ENCODE measurements at places on chromosomes 7 and 10.
A peak's percentile ranks its signal among the peaks of the same experiment; 100 is the strongest.

- DNase-seq = no peak
These were observed 112.1 kb downstream of the WDFY4 start for GRCh38 chr10:48796713-48797245.

GRCh38 chr10:60461688-60462087, 72.0 kb upstream of the ANK3 start:
- no peak for DNase-seq

DNA sequence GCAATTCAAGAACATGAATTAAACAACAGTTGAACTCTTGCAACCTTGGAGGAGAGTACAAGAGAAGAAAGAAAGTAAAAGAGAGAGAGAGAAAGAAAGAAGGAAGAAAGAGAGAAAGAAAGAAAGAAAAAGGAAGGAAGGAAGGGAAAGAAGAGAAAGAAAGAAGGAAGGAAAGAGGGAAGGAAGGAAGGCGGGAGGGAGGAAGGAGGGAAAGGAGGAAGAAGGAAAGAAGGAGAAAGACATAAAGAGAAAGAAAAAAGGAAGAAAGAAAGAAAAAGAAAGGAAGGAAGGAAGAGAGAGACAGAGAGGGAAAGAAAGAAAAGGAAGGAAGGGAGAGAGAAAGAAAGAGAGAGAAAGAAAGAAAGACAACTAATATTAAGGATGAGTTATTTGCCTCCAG, 1106.7 kb downstream of the TYW1 start:
- DNase-seq = no peak

DNA sequence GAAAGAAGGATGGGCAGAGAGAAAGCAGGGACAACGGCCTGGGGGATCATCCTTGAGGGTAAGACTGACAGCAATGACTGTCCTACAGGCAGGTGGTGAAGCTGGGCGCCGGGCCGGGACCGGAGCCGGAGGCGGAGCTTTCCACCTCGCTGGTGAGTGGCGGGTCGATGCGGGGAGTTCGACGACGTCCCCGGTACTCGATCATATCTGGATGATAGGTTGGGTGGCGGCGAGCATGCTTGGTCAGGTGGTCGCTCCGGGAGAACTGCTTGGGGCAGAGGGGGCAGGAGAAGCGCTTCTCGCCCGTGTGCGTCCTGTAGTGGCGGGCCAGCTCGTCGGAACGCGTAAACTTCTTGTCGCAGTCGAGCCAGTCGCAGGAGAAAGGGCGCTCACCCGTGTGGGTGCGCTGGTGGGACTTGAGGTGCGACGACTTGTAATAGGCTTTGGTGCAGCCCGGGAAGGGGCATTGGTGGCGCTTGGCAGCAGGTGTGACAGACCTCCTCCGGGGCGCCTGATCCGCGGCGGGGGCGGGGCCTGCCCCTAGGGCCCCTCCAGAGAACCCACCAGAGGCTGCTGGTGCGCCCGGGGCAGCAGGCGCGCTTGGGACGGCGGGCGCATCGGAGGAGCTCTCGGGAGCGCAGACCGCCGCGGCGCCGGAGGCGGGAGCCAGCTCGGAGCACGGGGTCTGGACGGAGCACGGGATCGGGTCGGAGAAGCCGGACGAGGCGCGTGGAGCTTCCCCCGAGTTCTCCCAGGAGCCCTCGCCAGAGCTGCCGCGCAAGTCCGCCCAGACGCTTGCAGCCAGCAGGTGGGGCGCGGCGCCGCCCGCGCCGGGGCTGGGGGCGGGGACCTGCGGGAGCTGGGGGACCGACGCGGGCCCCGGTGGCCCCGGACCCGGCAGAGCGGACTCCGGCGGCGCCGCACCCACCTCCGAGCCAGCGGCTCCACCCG, 752 bp downstream of the KLF14 start:
- peak; percentile 57 for DNase-seq

- no peak for DNase-seq
These were observed 234.0 kb upstream of the TCF7L2 start for GRCh38 chr10:112716076-112716475.

- DNase-seq = no peak
These were observed 262.8 kb downstream of the SLC25A13 start for GRCh38 chr7:96059075-96059474.

- no peak for DNase-seq
These were observed 38.6 kb upstream of the TNKS2 start for GRCh38 chr10:91759581-91759986.

DNA sequence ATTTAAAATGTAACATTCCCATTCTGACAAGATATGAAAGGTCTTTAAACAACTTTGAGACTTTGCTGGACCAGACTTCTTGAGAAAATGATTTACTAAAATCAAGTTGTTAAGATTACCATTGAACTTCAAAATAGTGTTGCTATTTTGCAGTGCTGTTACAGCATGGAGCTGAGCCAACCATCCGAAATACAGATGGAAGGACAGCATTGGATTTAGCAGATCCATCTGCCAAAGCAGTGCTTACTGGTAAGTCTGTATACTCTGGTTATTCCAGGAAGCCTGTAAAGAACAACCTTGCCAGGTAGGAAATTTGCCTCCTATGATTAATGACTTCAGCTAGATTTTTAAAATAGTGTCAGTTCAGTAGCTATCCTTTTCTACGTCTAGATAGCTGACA, 18.8 kb downstream of the TNKS2 start:
- DNase-seq = no peak

DNA sequence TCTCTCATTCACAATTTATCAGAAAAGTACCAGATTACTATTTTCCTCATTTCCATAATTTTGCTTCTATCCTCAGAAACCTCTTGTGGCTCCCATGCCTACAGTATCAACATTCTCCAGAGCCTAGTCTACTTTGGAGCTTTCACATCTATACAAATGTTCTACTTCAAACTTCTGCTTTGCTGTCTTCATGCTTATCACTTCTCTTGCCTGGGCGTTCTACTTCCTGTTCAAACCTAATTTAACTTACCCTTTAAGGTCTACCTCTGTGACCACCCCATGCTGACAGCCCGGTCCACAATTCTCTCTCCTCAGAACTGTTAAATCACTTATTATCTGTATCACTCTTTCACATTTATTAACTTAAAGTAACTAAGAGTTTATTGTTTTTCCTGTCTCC, 6.1 kb upstream of the PTPN12 start:
- DNase-seq = no peak

DNA sequence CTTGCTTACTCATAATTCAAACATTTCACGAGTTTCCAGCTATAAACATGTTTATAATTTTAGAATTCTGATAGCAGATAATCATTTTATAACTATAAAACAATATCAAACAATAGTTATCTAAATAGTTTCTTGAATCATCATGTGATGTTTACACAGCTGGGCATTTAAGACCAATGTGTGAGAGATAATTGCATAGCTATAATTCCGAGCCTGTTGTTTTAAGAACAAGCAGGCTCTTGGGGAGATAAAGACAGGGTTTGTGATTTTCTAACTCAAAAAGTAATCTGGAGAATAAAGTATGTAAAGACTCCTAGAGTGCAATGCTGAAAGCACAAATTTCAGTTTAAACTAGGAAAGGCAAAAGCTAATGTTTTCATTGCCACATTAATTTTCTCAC, 331.2 kb downstream of the LRRTM3 start:
- no peak for DNase-seq

DNA sequence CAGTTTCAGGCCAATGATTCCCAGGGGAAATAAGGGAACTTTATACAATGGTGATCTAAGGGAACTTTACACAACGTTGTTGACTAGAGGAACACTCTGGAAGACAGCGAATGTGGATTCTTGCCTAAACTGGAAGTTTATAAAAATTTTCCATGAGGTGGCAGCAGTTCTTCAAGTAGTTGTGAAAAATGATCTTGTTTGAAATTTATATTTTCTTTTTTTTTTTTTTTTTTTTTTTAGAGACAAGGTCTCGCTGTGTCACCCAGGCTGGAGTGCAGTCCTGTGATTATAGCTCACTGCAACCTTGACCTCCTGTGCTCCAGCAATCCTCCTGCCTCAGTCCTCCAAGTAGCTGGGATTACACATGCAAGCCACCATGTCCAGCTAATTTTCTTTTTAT, 32.1 kb upstream of the GTF2I start:
- no peak for DNase-seq

GRCh38 chr7:128422842-128423241, 13.1 kb upstream of the IMPDH1 start:
- DNase-seq = no peak

GRCh38 chr10:15879058-15879457, 18.8 kb upstream of the MINDY3 start:
- DNase-seq = no peak

- no peak for DNase-seq
These were observed 95.8 kb upstream of the ABCB5 start for GRCh38 chr7:20519645-20520044.

GRCh38 chr7:133853706-133854276, 273.3 kb upstream of the LRGUK start:
- peak; percentile 11 for DNase-seq

- DNase-seq = no peak
These were observed 302.4 kb downstream of the GRID1 start for GRCh38 chr10:86064219-86064618.

DNA sequence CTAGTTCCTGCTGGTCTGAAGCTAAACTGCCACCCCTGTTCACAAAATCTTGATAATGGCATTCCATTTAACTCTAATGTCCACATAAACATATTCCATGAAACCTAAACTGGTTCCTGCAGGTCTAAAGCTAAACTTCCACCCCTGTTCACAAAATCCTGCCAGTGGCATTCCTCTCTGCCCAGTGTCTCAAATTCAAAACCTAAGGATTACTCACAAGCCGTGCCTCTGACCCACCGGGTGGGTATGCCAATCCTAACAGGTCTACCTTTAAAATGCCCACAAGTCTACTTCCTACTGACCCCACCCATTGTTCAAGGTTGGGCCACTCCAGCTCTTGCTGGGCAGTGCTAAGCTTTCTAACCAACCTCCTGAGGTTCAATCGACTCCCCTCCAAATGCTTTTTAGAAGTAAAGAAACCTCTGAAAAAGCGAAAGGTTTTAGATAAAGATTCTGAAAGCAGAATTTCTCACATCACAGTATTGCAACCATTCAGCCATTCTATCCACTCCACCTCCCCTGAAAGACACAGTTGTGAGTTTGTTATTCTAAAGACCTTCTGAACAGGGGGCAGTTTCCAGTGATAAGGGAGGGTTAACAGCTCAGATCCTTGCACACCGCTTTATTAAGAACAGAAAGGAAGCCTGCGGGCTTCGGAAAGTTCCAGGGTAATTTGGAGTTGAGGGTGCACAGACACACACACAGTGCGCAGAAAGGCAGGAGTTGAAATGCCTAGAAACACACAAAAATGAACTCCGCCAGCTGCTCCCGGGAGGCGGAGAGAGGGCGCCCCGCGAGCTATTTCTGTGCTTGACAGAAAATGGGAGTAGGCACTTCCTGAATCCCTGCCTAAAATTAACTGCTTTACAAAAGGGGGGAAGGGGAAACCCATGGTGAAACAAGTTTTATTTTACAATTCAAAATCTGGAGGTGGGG, 87.7 kb downstream of the TNS3 start:
- DNase-seq = no peak

DNA sequence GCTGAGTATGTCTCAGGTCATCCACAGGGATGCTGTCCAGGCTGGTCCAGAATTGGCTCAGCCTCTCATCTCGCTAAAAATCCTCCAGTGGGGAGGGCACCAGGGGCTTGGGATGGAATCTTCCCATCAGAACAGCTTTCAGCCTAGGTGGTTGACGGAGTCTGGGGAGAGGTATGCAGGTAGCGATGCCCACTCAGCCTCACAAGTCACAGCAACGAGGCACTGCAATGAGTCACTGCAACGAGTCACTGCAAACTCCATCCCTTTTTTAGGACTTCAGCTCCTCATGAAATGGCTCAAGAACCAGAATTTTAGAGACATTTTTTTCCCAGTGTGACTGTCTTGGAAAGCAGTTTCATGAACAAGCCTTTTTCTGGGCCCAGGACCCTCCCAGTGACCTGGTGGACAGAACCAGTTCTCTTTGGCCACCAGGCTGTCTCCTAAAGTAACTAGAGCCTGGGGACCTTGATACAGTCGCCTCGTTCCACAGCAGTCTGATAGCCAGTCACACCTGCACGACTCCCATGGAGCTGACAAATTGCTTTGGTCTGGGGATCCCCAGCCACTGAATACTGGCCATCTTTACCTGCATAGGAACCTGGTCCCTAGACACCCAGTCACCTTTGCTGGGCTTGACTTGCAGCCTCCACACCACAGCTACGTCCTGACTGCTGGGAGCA, 41.3 kb upstream of the PPP2R2D start:
- no peak for DNase-seq

GRCh38 chr10:116164291-116164690, 108.7 kb downstream of the GFRA1 start:
- DNase-seq = no peak

- no peak for DNase-seq
These were observed 38.9 kb downstream of the ADAP1 start for GRCh38 chr7:915291-916218.

GRCh38 chr7:87317691-87318245, 27.7 kb upstream of the CROT start:
- DNase-seq = no peak

DNA sequence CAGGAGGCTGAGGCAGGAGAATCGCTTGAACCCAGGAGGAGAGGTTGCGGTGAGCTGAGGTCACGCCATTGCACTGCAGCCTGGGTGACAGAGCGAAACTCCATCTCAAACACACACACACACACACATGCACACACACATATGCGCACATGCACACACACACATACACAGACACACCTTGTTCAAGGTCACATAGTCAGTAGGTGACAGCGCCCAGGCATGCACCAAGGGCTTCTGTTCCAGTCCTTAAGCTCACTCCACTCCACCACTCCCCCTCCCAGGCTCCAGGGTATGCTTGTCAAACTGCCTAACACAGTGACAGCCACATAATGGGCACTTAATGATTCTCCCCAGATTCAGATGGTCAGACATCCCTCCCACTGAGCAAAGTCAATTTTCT, 37.0 kb downstream of the KCNMA1 start:
- no peak for DNase-seq

GRCh38 chr7:146982482-146982881, 865.9 kb downstream of the CNTNAP2 start:
- no peak for DNase-seq

DNA sequence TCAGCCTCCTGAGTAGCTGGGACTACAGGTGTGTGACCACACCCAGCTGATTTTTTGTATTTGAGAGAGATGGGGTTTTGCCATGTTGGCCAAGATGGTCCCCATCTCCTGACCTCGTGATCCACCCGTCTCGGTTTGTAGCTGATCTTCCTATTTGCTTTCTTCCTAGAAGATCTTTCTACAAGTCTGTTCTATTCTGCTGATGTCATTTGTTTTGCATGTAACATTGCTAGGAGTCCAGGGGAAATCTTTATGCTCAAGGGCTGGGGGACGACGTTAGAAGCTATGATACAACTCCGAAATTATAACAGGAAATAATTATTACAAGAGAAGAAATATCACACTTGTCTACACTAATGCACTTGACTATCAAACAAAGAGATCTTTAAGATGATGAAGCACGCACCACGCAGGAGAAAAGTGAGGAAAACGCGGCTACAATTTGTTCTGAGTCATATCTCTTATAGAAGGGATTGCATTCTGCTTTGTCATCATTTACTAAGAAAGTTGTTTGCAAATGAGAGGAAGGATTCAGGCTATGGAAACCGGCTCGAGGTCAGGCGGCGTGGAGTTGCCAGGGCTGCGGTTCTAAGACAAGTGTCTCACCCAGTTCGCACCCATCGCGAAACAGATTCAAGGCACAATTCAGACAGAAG, 103.0 kb upstream of the CARD11 start:
- peak; percentile 9 for DNase-seq

Measured in stimulated activated CD4-positive, alpha-beta T cell treated with anti-CD3 and anti-CD28 coated beads, Interleukin-15, amount 100 ng/mL, for 24 hours (primary cell).